ENCODE measurements at places on chromosomes 3 and 15.

DNA sequence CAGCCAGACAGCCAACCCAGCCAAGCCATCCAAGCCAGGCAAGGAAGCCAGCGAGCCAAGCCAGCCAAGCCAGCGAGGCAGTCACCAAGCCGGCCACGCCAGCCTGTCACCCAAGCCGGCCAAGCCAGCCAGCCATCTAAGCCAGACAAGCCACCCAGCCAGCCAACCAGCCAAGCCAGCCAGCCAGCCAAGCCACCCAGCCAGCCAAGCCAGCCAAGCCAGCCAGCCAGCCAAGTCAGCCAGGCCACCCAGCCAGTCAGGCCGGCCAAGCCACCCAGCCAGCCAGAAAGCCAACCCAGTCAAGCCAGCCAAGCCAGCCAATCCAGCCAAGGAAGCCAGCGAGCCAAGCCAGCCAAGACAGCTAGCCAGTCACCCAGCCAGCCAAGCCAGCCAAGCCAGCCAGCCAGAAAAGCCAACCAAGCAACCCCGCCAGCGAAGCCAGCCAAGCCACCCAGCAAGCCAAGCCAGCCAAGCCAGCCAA is 201.2 kb downstream of the GOLGA6L6 start:
- DNase-seq = no peak

- DNase-seq = no peak
Measured at GRCh38 chr3:127791221-127791913, 30.9 kb downstream of the MGLL start.

DNA sequence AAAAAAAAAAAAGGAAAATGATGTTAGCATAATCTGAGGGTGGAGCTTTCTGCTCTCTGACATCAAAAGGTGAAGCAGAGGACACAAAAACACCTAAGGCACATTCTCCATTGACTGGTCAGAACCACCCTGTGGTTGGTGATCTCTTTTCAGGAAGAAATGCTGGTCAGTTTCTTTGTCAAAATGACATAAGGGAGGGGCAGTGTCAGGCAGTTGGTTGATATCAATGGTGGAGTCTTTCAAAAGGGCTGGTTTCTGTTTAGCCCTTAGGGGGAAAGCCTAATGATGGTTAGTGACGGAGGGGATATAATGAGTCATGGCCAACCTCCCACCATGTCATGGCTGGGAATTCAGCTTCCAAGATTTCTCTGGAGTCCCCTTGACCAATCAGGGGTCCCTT is 185.9 kb upstream of the GBE1 start:
- DNase-seq = no peak

- no peak for DNase-seq
Measured at GRCh38 chr15:29924750-29925149, 102.5 kb upstream of the TJP1 start.

- DNase-seq = no peak
Measured at GRCh38 chr15:68492855-68493254, 60.9 kb upstream of the ITGA11 start.

DNA sequence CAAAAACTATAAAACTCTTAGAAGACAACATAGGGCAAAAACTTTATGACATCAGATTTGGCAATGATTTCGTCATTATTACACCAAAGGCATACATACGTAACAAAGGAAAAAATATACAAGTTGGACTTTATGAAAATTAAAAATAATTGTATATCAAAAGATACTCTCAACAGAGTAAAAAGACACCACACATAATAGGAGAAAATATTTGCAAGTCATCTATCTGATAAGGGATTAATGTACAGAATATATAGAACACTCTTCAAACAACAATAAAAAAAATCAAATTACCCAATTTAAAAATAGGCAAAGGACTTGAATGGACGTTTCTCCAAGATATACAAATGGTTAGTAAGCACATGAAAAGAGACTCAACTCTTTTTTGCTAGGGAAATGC is 77.5 kb downstream of the RPL39L start:
- no peak for DNase-seq

DNA sequence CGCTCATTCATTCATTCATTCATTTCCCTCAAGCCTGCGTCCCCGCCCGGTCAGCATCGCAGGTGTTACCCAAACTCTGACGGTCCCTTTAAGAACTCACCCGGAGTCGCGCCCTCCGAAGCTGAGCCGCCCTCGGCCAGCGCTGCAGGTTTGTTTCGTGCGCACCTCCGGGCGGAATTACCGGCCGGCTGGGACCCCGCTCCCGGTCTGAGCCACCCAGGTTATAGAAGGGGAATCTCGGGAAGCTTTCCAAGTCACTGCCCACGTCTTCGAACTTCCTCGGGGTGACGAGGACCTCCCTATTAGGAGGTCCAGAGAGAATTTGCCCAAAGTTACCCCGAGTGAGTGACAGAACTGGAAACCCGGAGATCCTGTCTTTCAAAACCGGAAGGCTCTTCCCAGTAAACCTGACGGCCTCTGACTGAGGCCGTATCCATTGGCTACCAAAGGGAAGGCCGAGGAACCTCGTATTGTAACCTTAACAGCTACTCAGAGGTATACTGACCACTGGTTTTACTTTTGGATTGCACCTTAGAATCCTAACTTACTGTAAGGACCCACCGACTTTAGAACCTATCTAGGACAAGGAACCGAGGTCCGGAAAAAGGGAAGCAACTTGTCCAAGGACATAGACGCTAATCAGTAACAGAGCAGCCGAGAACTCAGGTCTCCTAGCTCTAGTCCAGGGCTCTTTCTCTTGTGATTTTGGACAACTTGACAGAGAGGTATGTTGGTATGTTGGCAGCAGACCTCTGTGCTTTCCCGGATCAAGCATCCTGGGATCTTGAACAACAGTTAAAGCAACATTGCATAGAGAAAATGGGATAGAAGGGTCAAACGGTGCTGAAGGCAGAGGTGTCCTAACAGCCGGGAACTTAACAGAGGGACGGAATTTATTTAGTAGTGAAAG is 788 bp upstream of the DLG1 start:
- no peak for DNase-seq

DNA sequence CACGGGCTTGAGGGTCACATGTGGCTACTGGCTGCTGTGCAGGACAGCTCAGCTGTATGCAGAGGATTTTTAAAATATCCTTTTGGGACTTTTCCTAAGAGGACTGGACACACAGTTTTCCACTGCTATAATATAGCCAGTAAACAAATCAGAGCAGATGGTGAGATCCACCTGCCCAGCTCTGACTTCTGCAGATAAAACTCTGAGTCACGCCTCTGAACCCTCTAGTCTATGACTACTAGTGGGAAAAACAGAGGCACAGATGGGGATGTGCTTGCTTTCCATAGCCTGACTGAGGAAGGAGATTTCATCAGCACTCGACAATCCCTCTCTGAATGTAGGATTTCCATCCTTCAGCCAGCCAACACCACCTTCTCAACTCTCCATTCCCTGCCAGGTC is 45.1 kb downstream of the COLQ start:
- DNase-seq = no peak

DNA sequence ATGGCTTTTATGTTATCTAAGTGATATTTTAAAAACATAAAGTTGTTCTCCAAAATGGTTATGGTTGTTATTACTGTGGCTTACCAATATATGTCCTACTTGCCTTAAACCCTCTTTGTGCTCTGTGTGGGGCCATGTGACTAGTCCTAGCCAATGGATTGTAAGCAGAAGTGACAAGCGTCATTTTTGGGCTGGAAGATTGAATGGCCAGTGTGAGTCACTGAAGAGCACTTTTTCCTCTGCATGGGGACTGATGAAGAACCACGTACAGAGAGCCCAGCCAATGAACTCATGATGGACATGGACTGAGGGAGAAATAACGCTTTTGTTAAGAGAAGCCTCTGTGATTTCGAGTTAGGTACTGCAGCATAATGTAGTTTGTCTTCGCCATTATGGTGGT is 332.7 kb downstream of the EDEM1 start:
- no peak for DNase-seq

GRCh38 chr15:70955151-70955550 is 62.5 kb downstream of the LRRC49 start:
- DNase-seq = no peak
